ENCODE measurements at places on chromosomes 13 and 19.

- no peak for DNase-seq
Observed at GRCh38 chr19:30374865-30375552, 2.8 kb downstream of the ZNF536 start.

DNA sequence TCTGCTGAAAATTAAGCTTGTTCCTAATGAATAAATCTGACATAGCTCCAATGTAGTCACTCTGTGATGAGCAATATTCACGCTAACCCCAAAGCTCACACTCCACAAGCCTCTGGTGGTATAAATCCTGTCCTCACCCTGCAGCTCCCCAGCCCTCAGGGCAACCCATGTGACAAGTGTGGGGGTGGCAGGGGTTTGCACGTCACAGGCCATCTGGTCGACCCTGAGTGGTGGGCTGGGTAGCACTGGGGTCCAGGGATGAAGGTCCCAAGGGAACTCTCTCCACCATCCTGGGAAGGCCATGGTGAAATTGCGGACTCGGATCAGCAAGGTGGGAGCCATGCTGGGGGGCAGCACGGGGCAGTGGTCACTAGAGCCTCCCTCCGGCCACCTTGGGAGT, 100.0 kb upstream of the SOX1 start:
- no peak for DNase-seq

DNA sequence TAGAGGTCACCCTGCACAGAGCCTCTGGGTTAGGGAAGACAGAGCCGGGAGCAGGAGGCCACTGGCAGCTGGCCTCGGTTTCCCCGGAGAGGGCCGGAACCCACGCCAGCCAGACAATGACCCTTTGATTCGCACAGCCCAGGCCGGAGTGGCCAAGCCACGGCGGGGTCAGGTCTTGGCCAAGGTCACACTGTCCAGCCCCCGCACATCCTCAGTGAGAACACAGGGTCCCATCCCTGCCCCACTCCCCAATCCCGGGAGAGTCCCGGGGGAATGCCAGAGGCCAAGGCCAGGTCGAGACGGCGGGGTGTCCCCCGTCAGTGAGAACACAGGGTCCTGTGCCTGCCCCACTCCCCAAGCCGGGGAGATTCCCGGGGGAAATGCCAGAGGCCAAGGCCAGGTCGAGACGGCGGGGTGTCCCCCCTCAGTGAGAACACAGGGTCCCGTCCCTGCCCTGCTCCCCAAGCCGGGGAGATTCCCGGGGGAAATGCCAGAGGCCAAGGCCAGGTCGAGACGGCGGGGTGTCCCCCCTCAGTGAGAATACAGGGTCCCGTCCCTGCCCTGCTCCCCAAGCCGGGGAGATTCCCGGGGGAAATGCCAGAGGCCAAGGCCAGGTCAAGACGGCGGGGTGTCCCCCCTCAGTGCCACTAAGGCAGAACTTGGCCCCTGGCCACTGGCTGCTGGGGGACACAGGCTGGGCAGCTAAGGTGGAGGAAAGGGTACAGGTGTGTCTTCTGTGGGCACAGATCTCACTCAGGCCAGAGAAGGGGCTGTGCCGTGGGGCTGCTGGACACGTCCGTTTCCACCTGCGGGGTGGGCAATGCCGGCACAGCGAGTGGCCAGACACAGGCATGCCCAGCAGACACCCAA, 1.7 kb upstream of the FSTL3 start:
- DNase-seq: peak; percentile 35

DNA sequence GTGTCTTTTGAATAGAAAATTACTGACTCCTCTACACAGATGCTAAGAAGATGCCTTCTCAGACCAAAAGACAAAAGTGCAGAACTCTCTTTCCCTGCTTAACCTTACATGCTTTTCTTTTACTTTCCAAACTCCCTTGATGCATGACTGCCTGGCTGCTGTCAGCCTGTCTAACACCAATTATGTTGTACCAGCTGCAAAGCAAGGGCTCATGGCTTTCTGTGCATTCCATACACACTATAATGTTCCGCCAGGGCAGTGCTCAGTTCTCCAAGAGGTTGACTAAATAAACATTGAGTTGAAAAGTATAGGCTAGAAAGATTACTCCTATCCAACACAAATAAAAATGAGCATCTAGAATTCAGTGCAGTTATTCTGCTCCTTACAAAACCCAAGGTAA, 330.4 kb upstream of the NBEA start:
- DNase-seq: peak; percentile 55

- no peak for DNase-seq
Observed at GRCh38 chr13:20414546-20415305, 110.9 kb downstream of the CRYL1 start.

DNA sequence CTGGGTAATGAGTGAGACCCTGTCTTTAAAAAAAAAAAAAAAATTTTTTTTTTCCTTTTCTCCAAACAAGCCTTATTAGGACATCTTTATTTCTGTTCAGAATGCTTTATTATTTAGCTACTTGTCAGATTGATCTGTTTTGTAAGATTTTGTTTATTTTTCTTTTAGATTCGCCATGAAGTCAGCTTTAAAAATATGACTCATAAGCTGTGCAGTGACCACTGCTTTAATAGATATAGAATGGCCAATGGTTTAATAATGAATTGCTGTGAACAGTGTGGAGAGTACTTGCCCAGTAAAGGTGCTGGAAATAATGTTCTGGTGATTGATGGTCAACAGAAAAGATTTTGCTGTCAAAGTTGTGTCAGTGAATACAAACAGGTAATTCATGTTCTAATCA, 47.7 kb downstream of the ZMYM2 start:
- DNase-seq: no peak

DNA sequence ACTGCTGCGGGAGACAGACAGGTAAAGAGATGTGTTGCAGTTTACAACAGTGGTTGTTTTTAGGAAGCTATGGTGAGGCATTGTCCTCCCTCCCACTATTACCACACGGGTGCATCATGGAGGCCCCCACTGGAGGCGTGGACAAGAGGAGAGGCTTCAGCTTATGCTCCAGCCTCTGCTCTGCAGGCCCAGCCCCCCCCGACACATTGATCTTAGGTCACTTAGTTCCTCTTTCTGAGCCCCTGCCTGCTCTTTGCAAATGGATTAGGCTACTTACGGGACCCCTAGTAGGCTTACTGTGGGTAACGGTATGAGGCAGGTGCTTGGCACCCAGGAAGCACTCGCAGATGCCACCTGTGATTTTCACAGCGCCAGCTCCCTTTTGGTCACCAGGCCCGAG, 123.9 kb downstream of the SLC7A1 start:
- DNase-seq: no peak

DNA sequence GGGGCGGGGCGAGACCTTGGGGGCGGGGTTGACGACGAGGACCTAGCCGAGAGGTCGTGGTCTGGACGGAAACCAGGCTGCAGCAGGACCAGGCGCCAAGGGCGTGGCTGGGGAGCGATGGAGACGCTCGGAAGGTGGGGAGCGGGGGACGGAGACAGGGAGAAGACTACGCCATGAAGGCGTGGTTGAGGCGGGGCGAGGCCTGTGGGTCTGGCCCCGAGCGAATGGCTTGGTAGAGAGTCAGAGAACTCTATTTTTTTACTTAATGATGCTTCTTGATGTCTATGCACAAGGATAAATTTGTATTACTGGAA, 674 bp upstream of the FBXL12 start:
- no peak for DNase-seq

DNA sequence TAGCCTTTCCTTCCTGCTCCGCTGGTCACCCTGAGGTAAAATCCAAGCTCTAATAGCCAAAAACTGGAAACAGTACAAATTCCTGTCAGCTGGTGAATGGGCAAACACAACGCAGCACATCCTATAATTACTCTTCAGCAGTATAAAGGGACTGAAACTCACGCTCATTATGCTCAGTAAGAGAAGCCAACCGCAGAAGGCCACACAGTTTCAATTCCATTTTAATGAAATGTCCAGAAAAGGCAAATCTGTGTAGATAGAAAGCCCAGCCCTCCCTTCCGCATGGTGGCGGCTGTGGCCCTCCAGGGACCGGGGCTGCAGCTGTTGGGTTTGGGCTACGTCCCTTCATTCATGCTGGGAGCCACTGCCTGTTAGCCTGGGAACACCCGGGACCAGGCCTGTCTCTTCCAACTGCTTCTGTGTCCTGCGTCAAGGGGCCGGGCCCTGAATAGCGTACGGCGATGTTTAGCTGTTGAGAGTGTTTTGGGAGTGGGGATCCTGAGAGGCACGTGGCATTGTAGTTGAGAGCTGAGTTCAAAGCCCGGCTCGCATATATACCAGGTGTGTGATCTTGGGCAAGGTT, 23.5 kb downstream of the NKPD1 start:
- peak; percentile 83 for DNase-seq

GRCh38 chr13:71017607-71018006, 849.4 kb downstream of the DACH1 start:
- no peak for DNase-seq

- peak; percentile 31 for DNase-seq
Observed at GRCh38 chr19:4229179-4229931, at the start of gene EBI3. Gene EBI3, plus strand, starts transcription at chr19:4229523. Its CDS starts 28 bp downstream, at chr19:4229551.

- DNase-seq: peak; percentile 65
Observed at GRCh38 chr13:75870397-75870903, 234.3 kb downstream of the LMO7 start.

GRCh38 chr19:1867349-1867724, 4.0 kb upstream of the KLF16 start:
- no peak for DNase-seq

GRCh38 chr19:55279770-55280643, at the start of gene HSPBP1:
Gene HSPBP1, minus strand, starts transcription at chr19:55280110. Its CDS starts 502 bp downstream, at chr19:55279608.
- peak; percentile 95 for DNase-seq

DNA sequence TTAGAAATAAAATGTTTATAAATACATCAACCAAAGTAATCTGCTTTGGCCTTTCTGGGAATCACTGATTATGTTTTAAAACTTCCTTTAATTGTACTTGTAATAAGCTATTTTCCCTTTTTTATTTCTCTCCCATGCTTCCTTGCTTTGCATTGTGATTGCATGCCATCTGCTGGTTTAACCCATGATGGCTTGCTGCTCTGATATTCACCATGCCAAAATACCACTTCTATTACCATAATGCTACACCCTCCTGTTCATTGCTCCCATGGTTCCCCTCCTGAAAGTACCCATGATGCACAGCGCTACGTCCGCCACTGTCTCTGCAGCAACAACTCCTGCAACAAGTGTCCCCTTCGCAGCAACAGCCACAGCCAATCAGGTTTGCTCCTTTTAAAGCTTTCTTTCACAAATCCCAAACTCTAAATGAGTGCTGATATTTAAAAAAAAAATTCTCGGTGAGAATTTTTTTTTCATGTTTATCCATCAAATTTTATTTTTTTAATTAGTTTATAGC, 67.7 kb upstream of the RAP2A start:
- DNase-seq: no peak

DNA sequence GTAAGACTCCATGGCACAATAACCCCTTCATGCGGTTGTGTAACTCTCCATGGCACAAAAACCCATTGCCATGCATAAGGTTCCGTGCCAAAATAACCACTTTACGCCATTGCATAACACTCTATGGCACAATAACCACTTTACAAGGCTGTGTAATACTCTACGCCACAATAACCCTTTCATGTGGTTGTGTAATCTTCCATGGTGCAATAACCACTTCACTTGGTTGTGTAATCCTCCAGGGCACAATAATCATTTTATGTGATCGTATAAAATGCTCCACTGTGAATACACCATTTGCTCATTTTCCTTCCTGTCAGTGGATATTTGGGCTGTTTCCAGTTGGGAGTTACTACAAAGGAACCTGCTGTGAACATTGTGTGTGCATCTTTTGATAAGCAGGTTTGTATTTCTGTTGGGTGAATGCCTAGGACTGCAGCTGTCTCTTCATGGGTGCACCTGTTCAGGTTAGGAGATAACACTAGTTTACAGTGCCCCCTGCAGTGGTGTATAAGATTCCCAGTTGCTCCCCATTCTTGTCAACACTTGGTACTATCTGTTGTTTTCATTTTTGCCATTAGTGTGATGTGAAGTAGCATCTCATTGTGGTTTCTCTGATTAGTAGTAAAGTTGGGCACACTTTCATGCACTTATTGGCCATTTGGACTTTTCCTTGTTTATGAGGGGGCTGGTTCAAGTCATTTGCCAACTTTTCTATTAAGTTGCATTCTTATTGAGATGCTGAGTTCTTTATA, 21.1 kb upstream of the ZSCAN18 start:
- no peak for DNase-seq

DNA sequence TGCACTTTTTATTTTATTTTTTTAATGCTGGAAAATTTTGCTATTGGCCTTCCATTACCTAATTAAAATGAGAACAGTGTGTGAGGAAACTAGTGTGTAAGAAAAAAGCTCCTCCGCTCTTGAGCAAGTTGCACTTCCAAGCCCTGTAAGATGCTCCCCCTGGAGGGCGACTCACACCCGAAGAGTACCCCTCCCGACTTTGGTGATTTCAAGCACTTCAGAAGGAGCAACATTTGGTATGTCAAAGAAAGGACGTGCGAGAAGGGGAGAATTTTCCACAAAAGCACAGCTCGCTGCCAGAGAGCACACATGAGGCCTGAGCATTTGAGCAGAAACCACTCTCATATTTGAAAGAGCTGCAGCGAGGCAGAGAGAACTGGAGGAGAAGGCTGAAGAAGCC, 504.4 kb downstream of the FGF9 start:
- DNase-seq: peak; percentile 40

DNA sequence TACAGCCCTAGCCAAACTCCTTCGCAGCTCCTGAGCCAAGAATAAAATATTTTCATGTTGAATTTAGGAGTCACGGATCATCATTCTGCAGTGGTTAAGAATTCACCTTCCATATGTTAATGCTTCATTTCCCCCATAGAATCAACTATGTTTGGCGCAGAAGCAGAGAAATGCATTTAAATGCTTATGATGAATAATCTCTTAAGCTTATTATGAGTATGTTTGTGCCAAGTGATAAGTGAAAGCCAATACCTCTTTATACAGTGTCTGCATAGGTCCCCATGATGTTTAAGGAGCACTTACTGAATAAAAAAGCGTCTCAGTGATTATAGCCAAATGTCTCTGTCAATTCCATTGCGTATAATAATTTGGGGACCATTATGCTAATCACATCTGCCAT, 32.7 kb upstream of the POMP start:
- no peak for DNase-seq

DNA sequence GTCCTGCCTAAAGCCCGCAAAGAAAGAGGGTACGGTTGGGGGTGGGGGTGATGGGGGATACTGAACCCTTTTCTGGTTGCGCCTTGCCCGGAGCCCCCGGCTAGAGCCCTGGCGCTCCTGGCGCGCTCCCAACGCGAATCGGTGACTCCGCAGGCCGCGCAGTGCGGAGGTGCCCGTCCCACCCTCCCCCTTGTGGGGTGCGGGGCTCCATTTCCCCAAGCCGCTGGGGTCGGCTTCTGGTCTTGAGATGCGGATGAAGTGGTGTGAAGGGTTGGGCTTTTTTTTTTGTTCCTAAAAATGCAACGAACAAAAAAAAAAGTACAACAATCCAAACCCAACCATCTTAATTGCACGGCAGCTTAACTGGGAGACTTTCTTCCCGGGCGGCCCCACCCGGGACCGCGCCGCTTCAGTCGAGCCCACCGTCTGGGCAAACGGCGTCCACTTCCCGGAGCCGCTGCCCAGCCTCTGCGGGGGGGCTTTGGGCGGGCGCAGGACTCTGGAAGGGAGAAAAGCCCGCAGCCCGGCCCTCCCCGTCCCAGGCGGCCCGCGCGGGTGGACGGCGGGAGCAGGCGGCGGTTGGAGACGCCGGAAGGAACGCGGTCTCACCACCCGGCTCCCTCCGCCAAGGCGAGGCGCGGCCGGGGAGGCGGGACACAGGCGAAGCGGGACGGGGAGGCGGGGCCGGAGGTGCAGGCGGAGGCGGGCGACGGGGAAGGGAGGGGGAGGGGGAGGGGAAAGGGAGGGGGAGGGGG, 504 bp upstream of the TRIM13 start:
- peak; percentile 94 for DNase-seq

GRCh38 chr19:43457809-43458208, 7.6 kb downstream of the LYPD3 start:
- DNase-seq: no peak

GRCh38 chr13:49457221-49457620, 13.1 kb downstream of the SETDB2 start:
- DNase-seq: no peak

Data from right hindlimb (tissue), 1 donor.